K562 (cell line): ENCODE measurements at places on chromosomes 1 and 21.

- H3K36me3 ChIP-seq = peaks cover 86% of the 10 kb centered on the region
- no peak overlapping the region for H3K4me3 ChIP-seq
- no peaks in the 10 kb centered on the region for H3K27me3 ChIP-seq
- peaks cover 13% of the 10 kb centered on the region for H3K4me1 ChIP-seq
- H3K27ac ChIP-seq = no peak overlapping the region
These were observed 17.6 kb downstream of the ENO1 start for GRCh38 chr1:8860738-8861516.

- H3K27ac ChIP-seq = no peak overlapping the region
- no peaks in the 10 kb centered on the region; the same call in 2 of the 3 replicates for H3K36me3 ChIP-seq
- H3K27me3 ChIP-seq = peaks cover 13% of the 10 kb centered on the region; the same call in 2 of the 3 replicates
- H3K4me1 ChIP-seq = no peaks in the 10 kb centered on the region; the same call in 2 of the 3 replicates
- no peak for DNase-seq
These were observed 35.6 kb upstream of the PPP1R15B start for GRCh38 chr1:204447190-204447589.

DNA sequence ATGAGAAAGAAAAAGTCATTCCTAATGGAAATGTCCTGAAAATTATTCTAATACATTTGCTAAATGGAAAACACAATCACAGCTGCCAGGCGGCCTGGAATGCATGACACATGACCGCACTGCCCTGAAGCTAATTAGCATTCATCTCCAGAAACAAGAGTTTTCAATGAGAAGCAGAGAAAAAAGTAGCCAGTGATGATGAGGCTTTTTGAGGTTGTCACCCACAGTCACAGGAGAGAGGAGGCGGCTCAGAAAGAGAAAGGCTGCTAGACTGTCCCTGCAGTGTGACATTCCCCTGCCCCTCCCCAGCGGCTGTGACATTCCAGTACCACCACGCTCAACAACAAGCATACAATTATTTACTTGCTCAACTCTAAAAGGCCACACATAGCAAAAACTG is 122.9 kb upstream of the KRTAP19-8 start:
- no peak overlapping the region for H3K4me3 ChIP-seq
- no peak for DNase-seq
- no peak overlapping the region for H3K27ac ChIP-seq
- no peaks in the 10 kb centered on the region for H3K36me3 ChIP-seq

DNA sequence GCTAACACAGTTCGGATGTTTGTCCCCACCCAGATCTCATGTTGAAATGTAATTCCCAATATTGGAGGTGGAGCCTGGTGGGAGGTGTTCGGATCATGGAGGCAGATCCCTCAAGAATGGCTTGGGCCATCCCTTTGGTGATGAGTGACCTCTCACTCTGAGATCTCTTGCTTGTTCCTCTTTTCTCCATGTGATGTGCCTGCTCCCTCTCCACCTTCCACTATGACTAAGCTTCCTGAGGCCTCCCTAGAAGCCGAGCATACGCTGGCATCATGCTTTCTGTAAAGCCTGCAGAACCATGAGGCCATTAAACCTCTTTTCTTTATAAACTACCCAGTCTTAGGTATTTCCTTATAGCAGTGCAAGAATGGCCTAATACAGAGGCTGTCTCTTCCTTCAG is 8.1 kb upstream of the PLA2G5 start:
- H3K27ac ChIP-seq = no peak overlapping the region
- no peaks in the 10 kb centered on the region for H3K36me3 ChIP-seq
- H3K27me3 ChIP-seq = no peaks in the 10 kb centered on the region; the same call in 2 of the 3 replicates
- H3K4me3 ChIP-seq = no peak overlapping the region
- no peak for DNase-seq

DNA sequence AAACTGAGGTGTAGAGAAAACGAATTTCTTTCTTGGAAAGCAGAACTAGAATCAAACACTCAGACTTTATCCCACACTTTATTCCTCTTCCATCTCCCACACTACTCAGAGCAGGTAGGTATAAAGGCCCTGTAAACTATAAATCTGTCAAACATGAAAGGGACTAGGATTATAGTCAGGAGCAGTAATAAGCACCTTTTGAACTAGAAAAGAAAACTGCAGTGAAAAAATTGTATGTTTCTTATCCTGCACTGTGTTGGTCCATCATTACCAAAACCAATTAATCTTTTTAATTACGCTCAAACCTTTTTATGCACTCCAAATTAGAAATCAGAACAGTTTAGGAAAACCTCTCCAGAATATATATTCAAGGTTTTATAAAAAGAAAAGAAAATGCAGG is 47.6 kb downstream of the LPAR3 start:
- peaks cover 11% of the 10 kb centered on the region for H3K27me3 ChIP-seq
- no peak overlapping the region for H3K27ac ChIP-seq
- DNase-seq = no peak
- no peaks in the 10 kb centered on the region for H3K4me1 ChIP-seq

DNA sequence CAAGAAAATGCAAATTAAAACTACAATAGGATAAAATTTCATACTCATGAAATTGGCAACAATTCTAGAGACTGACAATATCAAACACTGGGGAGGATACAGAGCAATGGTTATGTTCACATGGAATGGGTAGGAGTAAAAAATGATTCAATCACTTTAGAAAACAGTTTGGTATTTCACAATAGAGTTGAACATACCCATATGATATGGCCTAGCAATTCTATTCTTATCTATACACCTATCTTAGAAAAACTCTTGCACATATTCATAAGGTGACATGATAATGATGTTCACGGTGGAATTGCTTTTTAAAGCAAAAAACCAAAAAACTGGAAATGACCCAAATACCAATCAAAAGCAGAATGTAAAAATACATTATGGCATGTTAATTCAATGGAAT is 28.7 kb downstream of the PHC2 start:
- no peak overlapping the region for H3K4me3 ChIP-seq
- no peaks in the 10 kb centered on the region for H3K36me3 ChIP-seq
- no peak overlapping the region for H3K27ac ChIP-seq
- H3K4me1 ChIP-seq = no peaks in the 10 kb centered on the region; the same call in 1 of the 2 replicates
- DNase-seq = no peak
- H3K27me3 ChIP-seq = 0 out of 3 replicates have a peak, but pooled peaks cover 2% of the 10 kb centered on the region

- no peak overlapping the region for H3K4me3 ChIP-seq
- DNase-seq = no peak
- H3K36me3 ChIP-seq = no peaks in the 10 kb centered on the region
- H3K27ac ChIP-seq = peak overlapping the region; percentile 51; the same call in 2 of the 3 replicates
- H3K27me3 ChIP-seq = no peaks in the 10 kb centered on the region
These were observed 144.5 kb downstream of the PBX1 start for GRCh38 chr1:164703463-164703862.

DNA sequence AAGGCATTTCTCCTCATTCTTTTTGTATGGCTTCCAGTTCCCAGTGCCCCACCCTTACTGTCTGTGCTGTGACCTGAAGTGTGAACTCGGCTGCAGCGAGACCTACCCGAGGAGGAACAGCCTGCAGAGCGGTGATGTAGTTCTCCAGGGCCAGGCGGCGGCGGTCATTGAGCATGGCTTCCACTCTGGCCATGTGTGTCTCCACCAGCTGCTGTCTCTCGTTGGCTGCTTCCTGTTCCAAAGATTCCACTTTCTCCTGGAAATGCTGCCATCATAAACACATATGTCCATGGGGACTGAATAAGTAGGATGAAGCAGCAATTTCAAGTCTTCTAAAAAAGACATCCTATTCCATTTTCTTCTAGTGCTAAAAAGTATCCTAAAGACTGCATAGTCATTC is 195.6 kb downstream of the APP start:
- H3K4me1 ChIP-seq = no peaks in the 10 kb centered on the region
- H3K36me3 ChIP-seq = no peaks in the 10 kb centered on the region
- no peak overlapping the region for H3K4me3 ChIP-seq
- no peak for DNase-seq

DNA sequence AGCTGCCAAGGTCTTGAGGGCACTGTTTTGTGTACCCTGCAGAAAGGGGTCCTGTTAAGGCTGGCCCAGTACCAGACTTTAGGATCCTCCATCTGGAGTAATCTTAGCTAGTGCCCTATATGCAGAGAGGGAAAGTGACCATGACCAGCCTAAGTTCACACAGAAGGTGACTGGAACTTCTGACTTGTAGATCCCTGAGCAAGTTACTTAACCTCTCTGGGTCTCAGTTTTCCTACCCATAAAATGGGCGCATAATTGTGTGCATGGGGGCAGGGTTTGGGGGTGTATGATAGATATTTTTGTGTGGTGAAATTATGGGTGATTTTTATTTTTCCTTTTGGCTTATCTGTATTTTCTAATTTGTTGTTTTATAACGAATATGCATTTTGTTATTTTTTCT is 3.3 kb upstream of the SHISAL2A start:
- H3K27ac ChIP-seq = no peak overlapping the region
- H3K36me3 ChIP-seq = no peaks in the 10 kb centered on the region
- H3K4me3 ChIP-seq = no peak overlapping the region
- DNase-seq = no peak

GRCh38 chr1:234987415-234988154 is 141.1 kb downstream of the TOMM20 start:
- H3K36me3 ChIP-seq = no peaks in the 10 kb centered on the region
- no peaks in the 10 kb centered on the region for H3K27me3 ChIP-seq
- H3K4me1 ChIP-seq = peaks cover 30% of the 10 kb centered on the region
- no peak overlapping the region for H3K27ac ChIP-seq
- no peak for DNase-seq
- no peak overlapping the region for H3K4me3 ChIP-seq

- no peaks in the 10 kb centered on the region for H3K27me3 ChIP-seq
- H3K27ac ChIP-seq = peak overlapping the region; percentile 90
- DNase-seq = no peak
- H3K36me3 ChIP-seq = peaks cover 55% of the 10 kb centered on the region
- H3K4me1 ChIP-seq = peaks cover 32% of the 10 kb centered on the region
These were observed 489 bp downstream of the CDCA8 start for GRCh38 chr1:37692834-37693175.

DNA sequence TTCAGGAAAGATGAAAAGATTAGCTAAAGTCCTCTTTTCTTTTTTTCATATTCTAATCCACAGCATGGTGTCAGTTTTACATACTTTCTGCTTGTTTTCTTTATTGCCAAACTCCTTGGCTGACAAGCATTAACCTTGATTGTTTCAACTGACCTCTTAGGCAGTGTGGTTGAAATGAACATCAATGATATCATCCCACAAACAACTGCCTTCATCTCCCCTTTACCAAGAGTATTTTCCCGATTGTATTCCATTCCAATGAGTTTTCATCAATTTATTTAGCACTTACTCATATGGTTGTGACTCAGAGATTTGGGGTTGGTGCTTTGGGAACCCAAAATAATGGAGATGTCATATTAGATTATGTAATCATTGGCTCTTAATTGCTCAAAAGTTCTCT is 71.8 kb downstream of the SPAG17 start:
- no peaks in the 10 kb centered on the region for H3K36me3 ChIP-seq
- no peaks in the 10 kb centered on the region for H3K27me3 ChIP-seq
- no peak for DNase-seq
- no peak overlapping the region for H3K27ac ChIP-seq
- H3K4me3 ChIP-seq = no peak overlapping the region
- no peaks in the 10 kb centered on the region for H3K4me1 ChIP-seq

DNA sequence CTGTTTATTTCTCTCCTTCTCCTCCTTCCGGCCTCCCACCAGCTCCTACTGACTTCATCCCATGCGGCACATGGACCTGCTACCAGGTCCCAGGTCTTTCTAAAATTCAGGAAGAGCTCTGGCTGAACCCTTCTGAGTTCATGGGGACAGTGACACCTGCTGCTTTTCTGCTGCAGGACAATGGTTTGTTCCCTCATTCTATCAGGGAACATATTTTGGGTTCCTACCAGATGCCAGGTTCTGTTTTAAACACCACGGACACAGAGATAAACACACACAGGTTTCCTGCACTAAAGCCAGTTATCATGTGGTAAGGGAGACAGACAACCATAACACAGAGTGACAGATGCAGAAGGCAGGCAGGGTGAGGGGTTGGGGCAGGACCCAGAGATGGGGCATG is 114.0 kb upstream of the RAB4A start:
- H3K4me1 ChIP-seq = no peaks in the 10 kb centered on the region
- H3K27me3 ChIP-seq = peaks cover 27% of the 10 kb centered on the region
- H3K36me3 ChIP-seq = no peaks in the 10 kb centered on the region
- no peak overlapping the region for H3K27ac ChIP-seq

GRCh38 chr21:41135746-41136145 is 32.2 kb upstream of the BACE2 start:
- no peaks in the 10 kb centered on the region for H3K27me3 ChIP-seq
- DNase-seq = no peak
- H3K4me1 ChIP-seq = no peaks in the 10 kb centered on the region
- H3K27ac ChIP-seq = no peak overlapping the region
- no peaks in the 10 kb centered on the region for H3K36me3 ChIP-seq
